Thyroid gland (tissue), 4 donors: ENCODE measurements at places on chromosomes 16 and 17. TPM values are rescaled to one million over a fixed set of nuclear protein-coding genes. Genes with fewer than 3 reads are reported as not detected.

DNA sequence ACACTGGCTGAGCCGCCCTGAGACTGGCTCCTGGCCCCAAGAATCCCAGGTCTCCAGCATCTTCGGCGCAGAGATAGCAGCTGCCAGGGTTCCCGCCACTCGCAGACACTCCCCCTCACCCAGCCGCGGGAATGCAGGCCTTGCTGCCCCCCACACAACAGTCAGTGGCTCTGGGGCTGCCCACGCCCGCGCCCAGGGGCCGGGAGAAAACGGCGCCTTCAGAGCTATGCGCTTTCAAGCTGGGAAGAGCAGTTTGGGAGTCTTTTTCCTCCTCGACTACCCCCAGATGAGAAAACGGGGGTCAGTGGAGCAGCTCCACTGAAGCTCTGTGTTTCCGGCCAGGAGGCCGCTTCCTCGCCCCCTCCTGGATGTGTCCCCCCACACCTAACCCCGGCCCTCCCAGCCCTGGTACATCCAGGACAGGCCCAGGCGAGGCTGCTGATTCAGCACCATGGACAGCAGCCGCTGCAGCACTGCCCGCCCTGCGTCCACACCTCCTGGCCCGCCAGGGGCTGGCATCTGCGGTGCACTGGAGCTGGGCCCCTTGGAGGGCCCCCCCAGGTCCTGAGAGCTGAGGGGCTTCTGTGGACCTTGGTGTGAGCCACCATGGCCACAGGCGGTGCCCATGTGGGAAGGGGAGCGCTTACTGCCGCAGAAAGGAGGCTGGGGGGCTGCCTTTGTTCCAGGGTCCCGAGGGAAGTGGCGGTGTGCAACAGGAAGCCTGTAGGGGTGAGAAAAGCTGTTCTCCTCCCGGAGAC, 35.7 kb downstream of the CACNA1H start:
- peak; percentile 56 for DNase-seq
- H3K36me3 ChIP-seq: no peaks in the 10 kb centered on the region
- H3K27ac ChIP-seq: no peak overlapping the region
- H3K4me3 ChIP-seq: no peak overlapping the region
- no peaks in the 10 kb centered on the region for H3K27me3 ChIP-seq
- H3K4me1 ChIP-seq: no peaks in the 10 kb centered on the region

DNA sequence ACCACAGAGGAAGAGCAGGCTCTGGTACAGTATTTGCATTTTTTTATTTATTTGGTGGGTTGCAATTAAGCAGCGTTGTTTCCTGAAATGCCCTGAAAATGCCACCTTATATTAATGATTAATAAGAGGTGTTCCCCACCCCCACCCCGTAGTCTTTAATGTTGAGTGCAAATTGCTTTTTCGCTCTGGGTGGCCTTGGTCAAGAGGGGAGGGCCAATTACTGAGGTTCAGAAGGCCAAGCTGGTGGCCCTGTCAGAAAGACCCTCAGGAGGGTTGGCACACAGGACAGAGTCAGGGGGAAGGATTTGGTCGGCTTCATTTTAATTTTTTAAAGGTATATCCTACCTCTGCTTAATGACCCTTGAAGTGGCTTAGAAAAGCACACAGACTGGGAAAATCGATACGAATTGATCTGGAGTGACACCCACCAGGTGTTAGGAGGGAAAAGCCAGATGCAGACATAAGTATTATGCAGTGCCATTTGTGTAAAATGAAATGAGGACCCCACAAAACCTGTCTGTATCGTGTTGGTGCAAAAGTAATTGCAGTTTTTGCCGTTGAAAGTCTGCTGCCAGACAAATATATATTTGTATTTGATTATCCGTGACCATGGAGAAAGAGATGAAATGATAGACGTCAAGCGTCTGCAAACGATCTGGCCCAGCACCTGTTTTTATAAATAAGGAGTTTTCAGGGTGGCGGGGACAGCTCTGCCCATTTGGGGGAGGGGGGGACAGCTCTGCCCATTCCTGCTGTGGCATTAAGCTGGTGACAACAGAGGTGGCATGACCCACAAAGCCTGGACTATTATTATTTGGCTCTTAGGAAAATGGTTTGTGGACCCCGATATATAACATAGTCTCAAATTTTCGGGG, 143.8 kb upstream of the PLCG2 start:
- H3K4me1 ChIP-seq: peaks cover 21% of the 10 kb centered on the region
- no peaks in the 10 kb centered on the region for H3K27me3 ChIP-seq
- H3K4me3 ChIP-seq: no peak overlapping the region
- no peaks in the 10 kb centered on the region for H3K36me3 ChIP-seq

Gene CTRB1
- total RNA-seq: not detected

Gene PRSS21
- total RNA-seq: not detected

Gene CTRB2
- not detected for total RNA-seq
